Inflammatory macrophage treated with lipopolysaccharide for 4 hours (primary cell): ENCODE measurements at places on chromosomes 6 and 20.
A peak's percentile ranks its signal among the peaks of the same experiment; 100 is the strongest.

GRCh38 chr6:44462797-44463727 is 75.6 kb downstream of the CDC5L start:
- no peak for DNase-seq

- DNase-seq: no peak
These were observed 27.2 kb downstream of the ARID1B start for GRCh38 chr6:156804402-156804801.

DNA sequence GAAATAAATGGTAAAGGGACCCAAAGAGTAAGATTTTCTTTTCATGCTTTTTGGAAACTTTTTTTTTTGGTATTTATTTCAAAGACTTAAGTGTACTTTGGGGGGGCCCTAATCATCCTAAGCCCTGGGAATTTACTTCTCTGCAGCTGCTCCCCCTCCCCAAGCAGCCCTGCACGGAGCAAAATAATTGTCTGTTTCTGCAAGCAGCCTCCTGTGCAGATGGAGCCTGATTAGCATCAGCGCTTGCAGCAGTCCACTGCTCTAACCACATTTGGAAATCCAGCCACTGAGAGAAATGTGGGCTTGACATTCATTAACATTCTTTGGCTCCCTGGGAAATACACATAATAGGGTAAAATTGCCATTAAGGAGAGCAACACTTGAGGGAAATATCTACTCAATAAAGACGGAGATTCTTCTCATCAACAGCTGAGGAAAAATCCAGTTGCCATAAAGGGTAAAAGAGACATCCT is 309.2 kb upstream of the MAP3K7 start:
- no peak for DNase-seq

DNA sequence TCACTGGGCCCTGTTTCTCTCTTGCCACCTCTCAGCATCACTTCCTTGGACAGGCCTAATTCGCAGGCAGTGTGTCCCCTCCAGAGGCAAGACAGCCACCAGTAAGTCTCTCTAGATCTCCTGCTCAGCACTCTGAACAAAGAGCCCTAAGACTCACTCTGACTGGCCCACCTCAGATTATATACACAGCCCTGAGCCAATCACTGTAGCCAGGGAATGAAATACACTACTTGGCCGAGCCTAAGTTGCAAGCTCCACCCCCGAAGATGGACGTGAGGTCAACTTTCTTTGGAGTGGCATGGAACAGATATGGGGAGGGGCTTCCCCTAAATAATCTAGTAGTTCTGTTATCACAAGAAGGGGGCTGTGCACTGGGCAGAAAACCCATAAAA is 4.1 kb downstream of the BPI start:
- no peak for DNase-seq

GRCh38 chr6:31126396-31127175 is 6.3 kb upstream of the CDSN start:
- no peak for DNase-seq

- peak; percentile 3 for DNase-seq
These were observed 130.0 kb upstream of the KCNK16 start for GRCh38 chr6:39452306-39453145.

DNA sequence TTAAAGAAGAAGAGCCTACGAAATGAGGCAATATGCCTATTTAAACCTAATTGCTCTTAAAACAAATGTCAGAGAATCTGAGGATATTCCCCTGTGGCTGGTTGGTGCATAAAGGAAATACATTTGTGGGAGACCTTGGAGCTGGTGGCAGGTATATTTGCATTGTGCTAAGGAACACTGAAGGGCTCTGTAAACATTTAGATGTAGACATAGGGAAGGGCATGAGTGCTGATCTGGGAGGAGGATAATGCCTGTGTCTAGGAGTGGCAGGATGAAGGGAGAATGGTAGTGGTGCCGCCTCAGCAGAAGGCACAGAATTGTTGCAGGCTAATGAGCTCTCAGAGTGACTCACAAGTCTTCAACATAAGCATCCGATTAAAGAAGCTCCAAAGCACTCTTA is 85.8 kb downstream of the CD164 start:
- DNase-seq: no peak

GRCh38 chr6:67248077-67248476 is 1387.0 kb upstream of the ADGRB3 start:
- no peak for DNase-seq

DNA sequence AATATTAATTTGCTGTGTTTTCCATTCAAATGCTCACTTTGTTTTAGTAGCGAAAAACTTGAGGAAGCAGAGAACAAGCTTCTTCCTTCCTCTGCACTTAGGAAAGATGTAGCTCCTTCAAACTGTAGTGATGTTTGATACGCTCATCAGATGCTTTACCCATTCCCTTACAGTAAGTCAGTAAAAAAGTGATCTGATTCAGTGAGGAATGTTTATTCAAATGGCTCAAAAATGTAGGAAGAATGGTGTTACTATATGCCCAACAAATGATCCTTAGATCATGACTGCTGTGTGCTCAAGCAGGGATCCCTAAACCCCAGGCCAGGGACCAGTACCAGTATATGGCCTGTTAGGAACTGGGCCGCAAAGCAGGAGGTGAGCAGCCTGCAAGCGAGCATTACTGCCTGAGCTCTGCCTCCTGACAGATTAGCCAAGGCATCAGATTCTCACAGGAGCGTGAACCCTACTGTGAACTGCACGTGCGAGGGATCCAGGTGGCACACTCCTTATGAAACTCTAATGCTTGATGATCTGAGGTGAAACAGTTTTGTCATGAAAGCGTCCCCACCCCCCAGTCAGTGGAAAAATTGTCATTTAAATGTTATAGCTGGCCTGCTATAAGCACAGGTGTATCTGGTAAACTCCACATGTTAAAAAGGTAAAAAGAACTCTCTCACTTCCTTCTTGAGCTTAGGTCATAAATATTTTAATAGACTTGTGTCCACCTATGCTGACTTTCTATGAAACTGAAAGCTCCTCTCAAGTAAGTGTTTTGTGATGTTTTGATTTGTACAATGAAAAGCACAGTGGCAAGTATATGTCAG is 187.2 kb downstream of the FOXC1 start:
- no peak for DNase-seq

GRCh38 chr6:112286010-112286409 is 31.6 kb upstream of the LAMA4 start:
- no peak for DNase-seq

DNA sequence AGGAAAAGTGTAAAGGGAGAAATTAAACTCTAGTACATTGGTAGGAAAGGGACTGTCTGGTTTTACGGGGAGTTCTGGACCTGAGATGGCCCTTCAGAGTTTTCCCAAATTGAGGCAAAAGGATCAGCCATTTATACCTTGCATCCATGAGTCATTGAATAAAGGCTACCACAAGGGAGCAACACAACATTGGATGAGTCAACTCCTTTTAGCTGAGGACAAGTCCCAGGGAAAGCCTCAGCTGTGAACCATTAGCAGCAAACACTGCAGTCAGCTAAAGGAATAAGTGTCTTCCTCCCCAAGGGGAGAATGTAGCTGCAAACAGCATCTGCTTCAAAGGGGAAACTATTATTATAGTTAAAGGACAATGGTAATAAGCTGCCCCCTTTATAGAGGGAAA is 468.7 kb upstream of the ID4 start:
- DNase-seq: no peak

DNA sequence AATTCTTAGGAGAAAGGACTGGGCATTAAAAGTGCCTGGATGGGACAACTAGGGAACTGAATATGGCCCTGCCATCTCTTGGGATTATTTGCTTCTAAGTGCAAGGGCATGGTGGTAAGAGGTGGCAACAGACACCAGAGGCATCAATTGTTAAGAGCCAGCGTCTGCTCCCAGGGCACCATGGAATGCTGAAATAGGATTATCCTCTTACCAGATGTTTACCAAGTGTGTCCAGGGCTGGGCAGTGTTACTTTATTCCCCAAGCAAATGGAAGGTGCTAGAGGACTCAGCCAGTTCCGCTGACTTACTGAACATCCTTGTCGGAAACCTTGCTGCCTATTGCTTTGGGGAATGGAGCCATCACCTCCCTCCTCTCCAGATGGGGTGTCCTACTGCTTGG is 273.6 kb upstream of the SUPT3H start:
- DNase-seq: no peak

- DNase-seq: no peak
These were observed 1.7 kb downstream of the APMAP start for GRCh38 chr20:24990810-24991252.

GRCh38 chr20:50460608-50461267 is 49.4 kb upstream of the PTPN1 start:
- peak; percentile 79 for DNase-seq

DNA sequence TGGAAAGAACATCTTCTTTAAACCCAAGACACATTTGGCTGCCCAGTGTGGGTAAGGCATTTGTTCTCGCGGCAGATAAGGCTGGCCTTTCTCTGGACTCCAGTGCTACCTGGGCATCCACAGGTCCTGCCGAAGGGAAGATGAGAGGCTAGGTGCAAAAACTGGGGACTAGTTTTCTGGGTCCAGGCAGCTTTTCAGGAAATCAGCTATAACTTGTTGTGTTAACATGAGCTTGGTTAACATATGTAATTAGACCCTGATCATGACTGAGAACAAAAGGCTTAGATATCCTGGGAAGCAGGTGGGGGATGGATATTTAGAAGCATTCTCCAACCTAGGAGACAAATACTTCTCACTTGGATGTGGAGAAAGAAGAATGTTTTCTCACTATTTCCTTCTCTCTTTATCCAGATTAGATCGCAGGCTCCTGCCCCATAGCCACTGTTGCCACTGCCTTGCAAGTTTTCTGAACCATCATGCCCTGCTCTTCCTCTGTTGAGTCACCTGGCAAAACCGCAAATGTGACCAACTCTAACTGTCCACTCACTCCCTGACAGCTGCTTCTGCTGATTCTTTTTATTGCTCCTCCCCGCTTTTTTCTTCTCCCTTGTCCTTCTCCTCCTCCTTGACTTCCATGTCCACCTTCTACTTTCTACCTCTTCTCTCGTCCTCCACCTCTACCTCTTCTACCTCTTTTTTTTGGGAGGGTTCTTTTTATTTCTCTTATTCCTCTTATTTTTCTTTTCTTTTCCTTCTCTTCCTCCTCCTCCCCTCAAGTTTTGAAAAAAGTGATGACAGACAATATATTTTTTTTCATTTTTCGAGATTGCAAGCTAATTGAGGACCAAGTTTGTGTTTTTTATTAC is 258.1 kb downstream of the UTRN start:
- peak; percentile 19 for DNase-seq

DNA sequence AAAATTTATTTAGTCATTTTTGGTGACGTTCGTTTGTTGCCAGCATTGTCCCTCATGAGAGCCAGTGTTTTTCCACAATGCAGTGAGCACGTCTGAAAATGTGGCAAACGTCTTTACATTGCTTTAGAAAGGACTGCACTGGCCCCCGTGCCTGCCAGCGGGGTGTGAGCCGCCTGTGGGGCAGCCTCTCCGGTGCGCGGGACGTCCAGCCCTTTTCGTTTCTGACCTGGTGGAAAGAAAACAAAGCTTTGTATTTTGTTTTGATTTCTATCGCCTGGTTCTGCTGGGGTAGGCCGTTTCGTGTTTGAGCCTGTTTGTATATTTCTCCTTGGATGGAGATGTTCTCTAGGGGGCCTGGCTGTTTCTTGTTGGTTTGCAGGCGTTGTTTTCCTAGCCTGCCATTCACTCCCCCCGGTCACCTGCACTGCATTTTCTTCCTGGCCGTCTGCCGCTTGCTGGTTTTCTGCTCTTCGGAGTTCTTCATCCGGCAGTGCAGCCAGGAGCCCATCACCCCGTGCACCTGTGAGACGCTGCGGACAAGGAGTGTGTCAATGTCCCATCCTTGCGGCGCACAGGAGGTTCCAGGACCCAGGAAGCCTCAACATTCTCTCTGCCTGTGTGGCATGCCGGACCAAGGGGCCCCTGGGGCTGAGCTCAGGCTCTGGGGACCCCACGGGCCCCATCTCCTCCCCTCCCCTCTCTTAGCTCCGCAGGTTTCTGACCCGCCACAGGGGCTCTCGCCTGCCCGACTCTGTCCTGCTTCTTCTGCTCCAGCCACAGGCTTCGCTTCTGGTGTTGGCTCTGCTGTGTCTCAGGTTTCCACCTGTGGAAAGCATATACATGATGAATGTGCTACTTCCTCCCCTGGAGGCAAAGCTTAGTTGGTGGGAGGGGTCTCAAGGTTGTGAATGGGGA is 100.5 kb downstream of the CDH4 start:
- DNase-seq: no peak

GRCh38 chr20:21126581-21126870 is 644 bp downstream of the KIZ start:
- DNase-seq: no peak

DNA sequence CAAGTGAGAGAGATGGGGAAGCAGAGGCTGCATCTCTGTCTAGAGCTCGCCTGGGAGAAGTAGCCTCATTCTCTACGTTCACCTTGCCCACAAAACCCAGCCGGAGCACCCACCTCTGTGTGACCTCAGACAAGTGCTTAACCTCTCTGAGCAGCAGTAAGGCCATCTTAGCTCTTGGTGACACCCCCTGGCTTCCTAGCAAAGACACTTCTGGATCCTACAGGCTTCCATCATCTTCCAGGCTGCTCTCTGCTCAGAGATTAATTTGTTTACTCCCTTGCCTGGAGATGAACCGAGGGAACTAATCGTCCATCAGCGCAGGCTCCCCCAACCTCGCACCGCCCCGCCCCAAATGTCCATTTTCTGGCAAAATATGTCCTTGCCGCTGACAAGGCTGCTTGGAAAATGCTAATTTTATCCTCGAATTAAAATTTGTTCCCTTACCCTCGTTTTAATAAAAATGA is 24.0 kb upstream of the CTNNBL1 start:
- DNase-seq: no peak

- no peak for DNase-seq
These were observed 294.4 kb upstream of the PLN start for GRCh38 chr6:118253741-118254140.

GRCh38 chr20:41697861-41698559 is 79.8 kb upstream of the CHD6 start:
- DNase-seq: peak; percentile 45

DNA sequence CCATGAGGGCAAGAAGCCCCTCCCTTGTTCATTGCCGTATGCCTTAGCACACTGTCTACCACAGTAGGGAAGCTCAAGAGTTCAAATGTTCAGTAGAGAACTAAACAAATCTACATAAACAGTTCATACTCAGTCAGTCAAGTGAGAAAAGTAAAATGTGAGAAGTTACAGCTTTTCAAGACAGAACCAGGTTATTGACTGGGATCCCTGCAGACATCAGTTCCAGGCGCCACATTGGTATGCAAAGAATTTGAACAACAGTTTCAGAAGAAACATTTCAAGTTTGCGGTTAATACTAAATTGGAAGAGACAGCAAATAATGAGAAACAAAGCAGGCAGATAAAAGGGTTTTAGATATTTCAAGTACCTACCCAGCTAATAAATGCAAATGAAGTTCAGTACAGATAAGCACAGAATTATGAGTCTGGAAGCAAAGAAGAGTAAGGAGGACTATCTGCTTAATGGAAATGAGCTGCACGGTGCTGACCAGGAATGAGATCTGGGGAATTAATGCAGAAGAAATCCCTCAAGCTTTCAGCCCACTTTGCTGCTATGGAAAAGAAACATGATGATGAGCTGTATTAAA is 246.2 kb downstream of the HACE1 start:
- no peak for DNase-seq

- DNase-seq: no peak
These were observed 170.9 kb upstream of the STXBP5 start for GRCh38 chr6:147033267-147033666.
